Choroid plexus epithelial cell (primary cell): ENCODE measurements at places on chromosomes 4 and X.
A peak's percentile ranks its signal among the peaks of the same experiment; 100 is the strongest.

DNA sequence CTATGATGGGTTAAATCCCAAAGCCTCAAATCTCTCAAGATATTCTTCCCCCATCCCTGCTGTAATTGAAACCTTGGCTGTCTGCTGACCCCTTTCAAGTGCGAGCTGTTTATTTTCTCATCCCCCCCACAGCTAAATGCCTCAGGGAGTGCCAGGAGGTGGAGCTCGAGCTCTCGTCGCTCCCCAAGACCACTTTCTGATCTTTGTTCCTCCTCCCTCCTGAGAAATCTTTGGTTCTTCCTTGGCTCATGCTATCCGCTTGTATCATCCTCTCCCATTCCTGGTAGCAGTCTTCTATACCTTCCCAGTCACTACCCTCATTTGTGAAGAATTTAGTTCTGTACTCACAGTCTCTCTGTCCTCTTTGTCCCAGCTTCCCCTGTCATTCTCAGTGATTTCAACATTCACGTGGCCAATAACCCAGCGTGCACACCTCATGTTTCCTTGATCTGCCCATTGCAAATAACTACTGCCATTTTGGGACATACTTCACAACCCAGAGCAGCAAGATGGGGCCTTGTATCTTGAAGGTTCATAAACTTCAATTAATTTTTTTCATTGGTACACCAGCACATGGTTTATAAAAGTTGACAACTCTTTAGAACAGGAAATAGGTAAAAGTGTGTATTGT is 9.2 kb upstream of the SLC25A43 start:
- peak; percentile 39 for DNase-seq

DNA sequence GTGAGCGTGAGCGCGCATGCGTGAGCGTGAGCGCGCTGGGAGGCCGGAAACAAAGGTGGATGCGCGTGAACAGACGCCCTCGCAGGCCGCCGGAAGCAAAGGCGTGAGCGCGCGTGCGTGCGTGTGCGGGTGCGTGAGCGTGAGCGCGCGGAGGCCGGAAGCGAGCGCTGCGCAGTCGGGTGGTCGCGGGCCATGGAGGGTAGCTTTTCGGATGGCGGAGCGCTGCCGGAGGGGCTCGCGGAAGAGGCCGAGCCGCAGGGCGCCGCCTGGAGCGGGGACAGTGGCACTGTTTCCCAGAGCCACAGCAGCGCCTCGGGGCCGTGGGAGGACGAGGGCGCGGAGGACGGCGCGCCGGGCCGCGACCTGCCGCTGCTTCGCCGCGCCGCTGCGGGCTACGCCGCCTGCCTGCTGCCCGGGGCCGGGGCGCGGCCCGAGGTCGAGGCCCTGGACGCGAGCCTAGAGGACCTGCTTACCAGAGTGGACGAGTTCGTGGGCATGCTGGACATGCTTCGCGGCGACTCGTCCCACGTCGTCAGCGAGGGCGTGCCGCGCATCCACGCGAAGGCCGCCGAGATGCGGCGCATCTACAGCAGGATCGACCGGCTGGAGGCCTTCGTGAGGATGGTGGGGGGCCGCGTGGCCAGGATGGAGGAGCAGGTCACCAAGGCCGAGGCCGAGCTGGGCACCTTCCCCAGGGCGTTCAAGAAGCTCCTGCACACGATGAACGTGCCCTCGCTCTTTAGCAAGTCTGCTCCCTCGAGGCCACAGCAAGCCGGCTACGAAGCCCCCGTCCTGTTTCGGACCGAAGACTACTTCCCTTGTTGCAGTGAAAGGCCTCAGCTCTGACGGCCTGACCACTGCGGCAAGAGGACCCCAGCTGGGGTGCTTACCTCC is at the start of gene BLOC1S4:
Gene BLOC1S4, plus strand, starts transcription at position 157 of the 894 bp plus-strand sequence. Its CDS starts 36 bp downstream, at position 193.
- peak; percentile 94 for DNase-seq

GRCh38 chrX:118682258-118683014 is 45.0 kb upstream of the IL13RA1 start:
- DNase-seq: no peak

DNA sequence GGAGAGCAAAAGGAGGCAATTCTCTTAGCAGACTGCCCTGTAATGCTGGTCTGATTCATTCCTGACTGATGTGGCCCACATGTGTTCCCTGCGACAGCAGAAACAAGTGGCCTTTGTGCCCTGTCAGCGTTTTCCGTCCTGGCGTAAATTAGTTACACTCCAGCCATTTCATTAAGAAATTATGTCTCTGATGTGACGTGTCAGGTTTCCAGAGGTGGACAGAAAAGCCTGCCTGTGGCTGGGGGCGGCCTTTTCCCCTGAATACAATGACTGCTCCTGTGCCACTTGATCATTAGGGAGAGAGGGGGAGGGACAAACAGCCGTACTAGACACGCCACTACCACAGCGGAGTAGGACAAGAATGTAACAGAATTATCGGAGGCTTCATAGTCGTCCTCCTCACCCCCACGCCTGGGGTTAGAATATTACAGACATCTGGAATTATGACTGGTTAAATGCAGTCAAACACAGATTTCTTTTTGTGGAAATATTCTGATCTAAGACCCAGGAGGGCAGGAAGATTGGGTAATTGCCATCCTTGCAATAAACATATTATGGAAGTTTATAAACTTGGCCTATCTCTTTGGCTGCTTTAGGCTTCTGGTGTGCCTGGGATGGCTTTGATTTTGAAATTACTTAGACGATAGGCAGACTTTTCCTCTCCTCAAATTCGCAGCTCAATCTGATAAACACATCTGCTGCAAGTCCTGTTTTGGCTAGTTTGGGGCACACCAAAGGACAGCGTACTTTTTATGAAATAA is 146.2 kb upstream of the BCOR start:
- no peak for DNase-seq

DNA sequence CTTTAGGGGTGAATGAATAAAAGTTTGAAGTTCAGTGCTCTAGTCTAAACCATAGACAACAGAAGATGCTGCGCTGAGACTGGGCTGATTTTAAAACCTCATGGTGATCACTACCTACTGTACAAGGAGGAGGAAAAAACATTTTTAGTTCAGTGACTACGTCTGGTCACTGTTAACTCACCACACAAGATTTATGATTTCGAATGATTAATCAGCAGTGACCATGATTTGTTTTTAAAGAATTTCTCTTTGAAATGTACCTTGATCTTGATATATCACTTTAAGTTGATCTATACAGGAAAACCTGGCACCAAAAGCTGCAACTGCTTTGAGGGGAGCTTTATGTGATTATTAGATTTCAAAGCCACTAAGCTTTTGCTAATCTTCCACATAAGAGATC is 286.3 kb downstream of the PDGFC start:
- DNase-seq: no peak

GRCh38 chr4:57190601-57191481 is 80.7 kb upstream of the IGFBP7 start:
- DNase-seq: peak; percentile 46

- peak; percentile 75 for DNase-seq
Observed at GRCh38 chr4:147312376-147313046, 168.4 kb upstream of the EDNRA start.

- DNase-seq: peak; percentile 49
Observed at GRCh38 chr4:118850488-118851173, 14.7 kb upstream of the SEC24D start.

- no peak for DNase-seq
Observed at GRCh38 chrX:30613721-30614120, 36.2 kb upstream of the TASL start.

GRCh38 chr4:1459722-1460511 is 53.7 kb upstream of the NKX1-1 start:
- no peak for DNase-seq

DNA sequence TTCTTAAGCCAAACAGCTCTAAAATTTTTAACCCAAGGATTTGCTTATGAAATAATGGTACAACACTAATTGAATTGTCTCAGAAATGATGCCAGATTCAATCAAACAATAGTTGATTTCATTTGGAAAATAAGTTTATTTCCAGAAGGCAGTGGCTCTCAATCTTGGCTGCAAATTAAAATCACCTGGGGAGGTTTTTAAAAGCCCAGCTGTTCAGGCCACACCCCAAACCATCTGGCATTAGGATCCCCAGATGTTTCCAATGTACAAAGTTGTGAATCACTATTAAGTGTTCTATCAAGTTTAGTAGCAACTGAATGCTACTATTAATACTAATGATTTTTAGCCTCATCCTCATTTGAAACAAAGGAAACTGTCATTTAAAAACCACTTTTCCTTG is 22.2 kb downstream of the TMEM184C start:
- no peak for DNase-seq

- no peak for DNase-seq
Observed at GRCh38 chr4:163077680-163078079, 89.0 kb downstream of the NAF1 start.

DNA sequence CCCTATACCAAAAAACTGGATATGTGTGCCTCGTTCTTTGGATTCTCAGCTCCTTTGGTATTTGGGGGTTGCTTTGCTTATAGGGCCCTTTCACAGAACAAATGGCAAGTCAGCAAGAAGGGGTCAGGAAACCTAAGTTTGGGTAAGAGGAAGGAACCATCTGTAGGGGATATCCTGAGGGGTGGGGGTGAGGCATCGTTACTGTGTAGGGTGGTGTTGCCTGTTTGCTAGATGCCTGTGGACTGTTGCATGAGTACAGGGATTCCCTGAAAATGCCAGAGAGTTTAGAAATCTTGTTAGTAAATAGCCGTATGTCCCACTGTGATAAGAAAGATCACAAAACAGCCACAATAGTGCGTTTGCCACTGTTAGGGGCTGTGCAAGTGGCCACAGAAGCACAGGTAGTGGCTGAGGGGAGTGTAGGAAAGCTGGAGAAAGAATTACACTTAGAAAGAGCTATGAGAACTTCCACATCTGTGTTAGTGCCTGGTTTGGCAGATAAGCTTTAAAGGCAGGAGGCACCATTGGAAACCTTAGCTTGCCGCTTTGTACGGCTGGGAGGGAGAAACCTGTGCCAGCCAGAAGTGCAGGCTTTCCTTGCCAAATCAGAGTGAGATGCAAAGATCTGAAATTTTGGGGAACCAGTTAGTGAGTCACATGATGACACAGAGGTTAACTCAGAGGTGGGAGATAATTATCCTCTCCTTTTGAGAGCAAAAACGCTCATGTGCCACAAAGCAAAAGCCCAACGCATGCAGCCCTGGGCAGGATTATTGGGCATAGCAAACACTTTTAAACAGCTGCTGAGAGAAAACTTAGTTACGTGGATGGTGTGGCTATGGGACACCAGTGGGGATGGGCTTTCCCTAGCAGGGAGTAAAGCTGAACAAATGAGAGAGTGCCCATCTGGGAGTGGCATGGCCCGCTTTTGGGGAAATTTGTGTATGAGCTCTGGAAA is 343.7 kb downstream of the ARAP2 start:
- no peak for DNase-seq

GRCh38 chr4:1172971-1173757 is 781 bp upstream of the SPON2 start:
- peak; percentile 86 for DNase-seq
